NCI-H1930 (cell line): ENCODE measurements at places on chromosomes 6 and 20.

- no peak for DNase-seq
These were observed 67.9 kb upstream of the BMP5 start for GRCh38 chr6:55943329-55943728.

DNA sequence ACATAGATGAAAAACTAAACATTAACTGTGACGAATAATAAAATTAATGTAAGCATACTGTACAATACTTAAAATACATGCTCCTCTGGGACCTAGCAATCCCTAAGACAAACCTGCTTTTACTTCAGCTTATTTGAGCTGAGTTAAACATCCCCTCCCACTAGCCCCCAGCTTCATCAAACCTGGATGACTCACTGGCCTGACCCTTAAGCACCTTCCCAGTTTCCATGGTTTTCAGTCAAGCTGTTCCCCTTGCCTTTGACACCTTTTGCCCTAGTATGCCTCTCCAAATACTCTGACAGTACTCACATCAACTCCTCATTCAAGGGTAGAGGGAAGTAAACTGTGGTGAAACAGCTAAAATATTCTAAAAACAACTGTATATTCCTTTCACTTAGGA is 4.2 kb downstream of the ELOVL4 start:
- DNase-seq = no peak

DNA sequence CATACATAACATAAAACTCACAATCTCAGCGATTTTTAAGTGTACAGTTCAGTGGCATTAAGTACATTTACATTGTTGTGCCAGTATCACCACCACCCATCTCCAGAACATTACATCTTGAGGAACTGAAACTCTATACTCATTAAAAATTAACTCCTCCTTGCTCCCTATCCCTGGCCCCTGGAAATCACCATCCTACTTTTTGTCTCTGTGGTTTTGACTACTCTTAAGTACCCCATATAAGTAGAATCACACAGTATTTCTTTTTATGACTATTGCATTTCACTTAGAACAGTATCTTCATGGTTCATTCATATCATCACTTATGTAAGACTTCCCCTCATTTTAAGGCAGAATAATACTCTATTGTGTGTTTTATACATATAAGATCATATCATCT is 1108.1 kb downstream of the GRIK2 start:
- DNase-seq = no peak

- DNase-seq = peak; percentile 21
These were observed 16.8 kb upstream of the CDH22 start for GRCh38 chr20:46324960-46325703.

- peak; percentile 37 for DNase-seq
These were observed 67.9 kb downstream of the NCOA7 start for GRCh38 chr6:125858427-125859320.

DNA sequence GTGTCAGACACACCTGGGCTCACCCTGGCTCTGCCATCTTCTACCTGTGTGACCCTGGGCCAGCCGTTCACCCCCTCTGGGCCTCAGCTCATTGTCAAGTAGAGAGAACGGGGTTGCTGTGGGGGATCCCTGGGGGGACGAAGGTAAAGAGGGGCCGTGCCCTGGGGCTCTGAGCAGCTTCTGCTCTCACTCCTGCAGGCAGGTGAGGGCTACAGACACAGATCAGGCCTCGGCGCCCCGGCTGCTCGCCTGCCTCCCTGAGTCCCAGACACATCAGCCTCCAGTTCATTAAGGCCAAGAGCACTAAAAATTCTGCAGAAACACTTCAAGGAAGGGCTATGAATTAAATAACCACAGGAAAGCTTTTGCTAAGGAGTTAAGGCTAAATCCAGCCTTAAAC is 394.4 kb downstream of the CDH4 start:
- no peak for DNase-seq

GRCh38 chr6:125123468-125124048 is 30.0 kb upstream of the TPD52L1 start:
- DNase-seq = no peak

DNA sequence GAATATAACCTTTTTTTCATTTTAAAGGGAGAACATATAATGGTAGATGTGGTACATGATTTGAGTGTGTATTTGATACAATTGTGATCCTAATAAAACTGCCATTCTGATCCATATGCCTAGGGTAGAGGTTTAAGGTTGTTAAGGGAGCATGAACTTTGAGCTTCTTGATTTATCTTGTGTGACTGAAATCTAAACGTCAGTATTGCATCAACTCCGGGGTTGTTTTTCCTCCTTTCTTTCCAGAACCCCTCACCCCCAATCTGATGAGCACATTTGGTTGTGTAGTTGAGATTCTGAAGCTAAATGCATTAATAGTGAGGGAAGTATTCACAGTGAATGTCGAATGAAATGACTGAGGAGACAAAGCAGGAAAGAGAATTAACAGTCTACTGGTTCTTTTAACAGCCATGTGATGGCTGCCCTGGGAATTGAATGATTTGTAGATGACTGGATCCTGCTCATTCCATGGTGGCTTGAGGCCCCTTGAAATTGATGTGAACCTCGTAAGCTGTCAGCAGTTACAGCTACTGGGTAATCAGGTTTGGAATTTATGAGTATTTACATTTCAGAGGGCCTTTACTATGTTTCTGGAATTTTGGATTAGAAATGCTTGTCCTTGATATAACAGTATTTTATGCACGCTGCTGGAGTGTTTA is 44.8 kb downstream of the FARS2 start:
- DNase-seq = no peak

DNA sequence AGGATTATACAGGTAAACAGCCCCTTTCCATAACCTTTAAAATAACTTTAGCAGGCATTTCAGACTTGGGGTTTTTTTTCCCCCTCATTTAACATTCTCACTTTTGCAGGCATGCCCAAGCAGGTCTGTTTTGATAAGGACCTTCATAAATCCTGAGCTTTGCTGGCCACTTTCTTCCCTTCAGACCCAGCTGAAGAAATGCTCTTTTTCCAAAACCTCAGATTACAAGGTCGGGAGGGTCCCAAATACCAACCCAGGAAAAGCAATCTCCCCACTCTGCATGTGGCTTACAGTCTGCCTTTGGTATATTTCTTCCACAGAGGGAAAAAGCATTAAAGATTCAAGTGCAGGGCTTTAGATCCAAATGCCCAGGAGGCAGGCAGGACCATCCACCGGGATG is 6.8 kb downstream of the NFATC2 start:
- DNase-seq = no peak

DNA sequence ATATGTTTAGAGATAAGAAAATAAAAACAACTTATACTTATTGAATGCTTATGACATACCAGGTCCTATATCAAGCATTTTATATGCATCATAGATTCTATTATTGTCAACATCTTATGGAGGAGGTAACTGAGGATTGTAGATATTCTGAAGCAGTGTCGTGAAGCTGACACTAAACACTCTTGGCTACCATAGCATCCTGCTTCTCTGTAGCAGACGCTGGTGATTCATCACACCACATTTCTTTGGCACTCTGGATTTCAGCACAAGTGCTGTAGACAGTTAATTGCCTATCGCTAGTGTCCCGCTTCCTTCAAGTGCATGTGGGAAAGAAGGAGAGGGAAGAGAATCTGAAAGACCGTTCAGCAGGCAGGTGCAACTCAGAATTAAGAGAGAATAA is 317.1 kb downstream of the PLCB1 start:
- no peak for DNase-seq

DNA sequence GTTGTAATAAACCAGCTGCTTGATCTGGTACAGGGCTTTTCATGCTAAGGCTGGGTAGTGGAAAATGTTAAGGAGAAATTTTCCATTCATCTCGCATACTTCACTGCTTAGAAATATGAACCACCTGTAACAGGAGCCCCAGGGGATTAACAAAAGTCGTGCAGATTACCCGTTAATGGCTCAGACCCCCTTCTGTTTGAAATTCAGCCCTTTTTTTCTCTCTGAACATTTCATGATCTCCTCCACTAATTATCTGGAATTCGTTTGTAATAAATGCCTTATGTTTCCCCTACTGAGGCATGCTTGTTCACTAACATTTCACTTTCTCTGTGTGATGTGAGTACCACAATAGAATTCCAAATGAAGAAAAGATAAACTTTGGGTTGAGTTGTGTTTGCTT is 336.4 kb upstream of the HSF2 start:
- peak; percentile 2 for DNase-seq

DNA sequence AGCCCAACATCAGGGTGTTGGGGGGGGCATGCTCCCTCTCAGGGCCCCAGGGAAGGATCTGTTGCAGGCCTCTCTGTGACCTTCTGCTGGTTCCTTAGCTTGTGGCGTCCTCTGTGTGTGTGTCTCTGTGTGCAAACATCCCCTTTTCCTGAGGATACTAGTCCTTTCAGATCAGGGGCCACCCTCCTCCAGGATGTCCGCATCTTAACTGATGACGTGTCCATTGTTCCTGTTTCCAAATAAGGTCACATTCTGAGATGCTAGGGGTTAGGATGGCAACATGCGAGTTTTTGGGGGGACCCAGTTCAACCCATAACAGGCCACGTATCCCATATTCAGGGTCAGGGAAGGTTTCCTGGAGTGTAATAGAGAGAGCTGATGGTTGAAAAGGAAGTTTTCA is 40.9 kb downstream of the GMPR start:
- DNase-seq = no peak

- no peak for DNase-seq
These were observed 286.1 kb upstream of the GJE1 start for GRCh38 chr6:141846639-141847038.

DNA sequence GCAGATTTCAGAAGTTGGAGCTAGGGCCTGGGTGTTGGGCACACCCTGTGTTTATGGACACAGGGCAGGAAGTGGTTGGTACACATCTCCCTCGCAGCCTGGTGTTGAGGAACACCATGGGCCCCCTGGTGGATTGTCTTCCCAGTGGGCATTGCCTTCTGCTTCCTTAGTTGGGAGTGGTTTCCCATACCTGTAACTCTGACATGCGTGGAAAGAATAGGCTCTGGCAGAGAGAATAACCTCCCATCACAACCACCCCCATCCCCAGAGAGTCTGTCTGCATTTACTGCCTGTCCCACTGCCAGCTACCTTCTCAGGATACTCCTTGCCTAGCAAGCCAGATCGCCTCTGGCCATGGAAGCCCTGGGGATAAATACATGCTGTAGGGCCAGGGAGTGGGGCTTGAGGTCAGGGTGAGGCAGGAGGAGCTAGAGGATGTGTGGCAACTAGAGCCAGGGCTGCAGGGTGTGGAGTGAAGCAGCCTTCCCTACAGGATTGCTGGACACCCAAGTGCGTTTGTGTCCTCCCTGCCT is 14.7 kb downstream of the LRRC73 start:
- no peak for DNase-seq

DNA sequence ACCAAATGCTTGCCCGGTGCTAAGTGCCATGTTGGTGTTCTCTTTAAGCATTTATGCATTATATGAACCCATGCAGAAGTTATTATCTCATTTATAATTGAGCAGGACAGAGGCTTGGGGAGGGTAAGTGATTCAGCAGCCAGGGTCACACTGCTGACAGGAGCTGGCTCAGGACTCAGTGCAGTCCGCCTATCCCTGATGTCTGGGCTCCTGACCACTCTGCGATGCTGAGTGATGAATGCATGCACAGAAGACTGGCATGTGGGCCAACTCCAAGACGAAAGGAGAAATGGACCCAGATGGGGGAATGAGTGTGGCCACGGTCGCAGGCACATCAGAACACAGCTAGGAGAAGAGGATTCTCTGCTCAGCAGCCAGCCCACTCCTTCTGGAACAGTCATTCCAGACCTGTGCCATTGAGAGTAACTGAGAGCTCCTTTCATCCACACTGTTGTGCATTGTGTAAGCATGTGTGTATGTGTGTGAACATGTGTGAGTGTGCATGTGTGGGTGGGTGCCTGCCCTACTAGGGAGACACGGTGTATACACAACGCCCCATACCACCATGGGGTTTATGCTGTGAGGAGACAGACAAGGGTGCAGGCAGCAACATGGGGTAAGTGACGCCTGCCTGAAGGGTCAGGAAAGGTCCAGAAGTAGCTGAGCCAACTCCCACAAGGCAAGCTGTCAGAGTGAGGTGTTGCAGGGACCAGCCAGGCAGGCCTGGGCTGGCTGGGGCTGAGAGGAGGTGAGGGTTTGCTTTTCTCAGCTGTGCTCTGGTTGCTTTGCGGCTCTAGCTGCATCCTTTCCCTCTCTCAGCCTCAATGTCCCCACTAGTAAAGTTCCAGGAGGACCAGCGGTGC is 97.8 kb upstream of the PMEPA1 start:
- DNase-seq = no peak

GRCh38 chr20:1569415-1569881 is 11.9 kb upstream of the SIRPD start:
- no peak for DNase-seq

DNA sequence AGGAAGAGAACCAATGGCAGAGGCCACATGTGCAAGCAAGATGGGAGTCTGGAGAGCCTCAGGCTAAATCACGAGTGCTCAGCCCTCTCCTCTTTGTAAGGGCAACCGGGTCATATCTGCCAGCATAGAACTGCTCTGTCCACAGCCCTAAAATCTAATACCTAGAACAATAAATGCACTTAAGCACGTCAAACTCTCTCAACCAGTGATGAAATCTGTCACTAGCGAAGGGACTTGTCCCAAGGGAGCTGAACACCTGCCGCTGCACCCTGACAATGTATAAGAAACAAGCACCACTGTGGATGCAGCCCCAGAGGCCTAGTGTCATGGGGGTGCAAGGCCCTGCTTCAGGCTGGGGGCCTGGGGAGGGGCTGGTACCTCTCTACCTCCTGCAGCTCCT is 82.5 kb downstream of the PRL start:
- DNase-seq = no peak

GRCh38 chr6:140499607-140500006 is 1125.2 kb upstream of the CITED2 start:
- DNase-seq = no peak

GRCh38 chr20:13613917-13614316 is 24.8 kb downstream of the TASP1 start:
- no peak for DNase-seq

- DNase-seq = no peak
These were observed 6.2 kb downstream of the TULP1 start for GRCh38 chr6:35506536-35506935.

DNA sequence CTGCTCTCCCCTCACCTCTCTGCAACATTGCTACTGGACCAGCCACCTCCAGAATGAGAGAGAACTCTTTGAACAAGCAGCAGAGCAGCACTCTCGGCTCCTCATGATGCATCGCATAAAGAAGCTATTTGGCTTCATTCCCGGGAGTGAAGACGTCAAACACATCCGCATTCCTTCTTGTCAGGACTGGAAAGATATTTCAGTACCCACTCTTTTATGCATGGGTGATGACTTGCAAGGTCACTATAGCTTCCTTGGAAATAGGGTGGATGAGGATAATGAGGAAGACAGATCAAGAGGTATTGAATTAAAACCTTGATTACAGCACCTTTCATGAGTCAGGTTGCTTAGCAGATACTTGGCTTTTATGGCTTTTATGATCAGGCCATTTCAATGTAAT is 4.3 kb downstream of the CALHM4 start:
- no peak for DNase-seq

GRCh38 chr6:42226645-42227143 is 9.0 kb upstream of the MRPS10 start:
- DNase-seq = no peak

GRCh38 chr6:72987301-72987700 is 238.0 kb downstream of the KHDC1L start:
- DNase-seq = no peak

GRCh38 chr6:5906340-5906670 is 100.4 kb downstream of the NRN1 start:
- no peak for DNase-seq

GRCh38 chr6:158591134-158591809 is 31.4 kb downstream of the TMEM181 start:
- no peak for DNase-seq
